ENCODE measurements at places on chromosomes 1 and 21.
A peak's percentile ranks its signal among the peaks of the same experiment; 100 is the strongest.

DNA sequence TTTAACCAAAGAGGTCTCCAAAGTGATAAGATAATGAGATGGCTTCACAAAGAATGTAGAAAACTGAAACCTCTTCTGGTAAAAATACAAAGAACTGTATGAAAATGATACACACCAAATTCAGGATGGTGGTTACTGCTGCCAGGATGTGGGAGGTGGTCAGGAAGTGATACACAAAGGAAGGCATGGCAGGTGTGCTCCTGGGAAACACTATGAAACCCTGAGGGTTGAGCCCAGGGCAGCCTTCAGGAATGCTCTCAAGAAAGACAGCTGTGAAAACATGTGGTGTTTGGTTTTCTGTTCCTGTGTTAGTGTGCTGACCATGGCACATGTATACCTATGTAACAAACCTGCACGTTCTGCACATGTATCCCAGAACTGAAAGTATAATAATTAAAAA is 109.3 kb downstream of the NTNG1 start:
- no peak for ATAC-seq

DNA sequence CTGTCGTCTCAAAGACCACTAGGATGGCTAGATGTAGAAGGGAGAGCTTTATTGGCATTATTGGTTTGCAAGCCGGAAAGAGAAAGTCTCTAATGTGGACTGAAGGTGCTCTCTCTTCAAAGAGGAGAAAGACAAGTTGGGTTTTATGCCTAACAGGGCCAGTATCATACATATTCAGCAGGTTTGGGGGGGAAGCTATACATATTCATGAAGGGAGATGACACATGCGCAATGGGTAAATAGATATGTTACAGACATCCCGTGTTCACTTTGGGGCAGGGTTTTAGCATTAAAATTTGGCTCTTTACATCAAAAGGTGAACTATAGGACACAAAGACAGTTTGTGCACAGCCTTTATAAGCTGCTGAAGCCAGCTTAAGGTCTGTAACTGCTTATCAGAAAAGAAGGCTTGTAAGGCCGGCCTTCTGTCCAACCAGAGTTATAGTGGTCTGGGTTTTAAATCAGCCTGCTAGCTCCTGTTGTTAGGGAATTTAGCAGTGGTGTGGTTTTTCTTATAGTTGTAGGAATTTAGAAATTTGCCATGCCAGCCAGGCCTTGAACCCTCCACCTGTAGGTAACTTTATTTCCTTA is 46.5 kb upstream of the LRRN2 start:
- no peak for ATAC-seq

DNA sequence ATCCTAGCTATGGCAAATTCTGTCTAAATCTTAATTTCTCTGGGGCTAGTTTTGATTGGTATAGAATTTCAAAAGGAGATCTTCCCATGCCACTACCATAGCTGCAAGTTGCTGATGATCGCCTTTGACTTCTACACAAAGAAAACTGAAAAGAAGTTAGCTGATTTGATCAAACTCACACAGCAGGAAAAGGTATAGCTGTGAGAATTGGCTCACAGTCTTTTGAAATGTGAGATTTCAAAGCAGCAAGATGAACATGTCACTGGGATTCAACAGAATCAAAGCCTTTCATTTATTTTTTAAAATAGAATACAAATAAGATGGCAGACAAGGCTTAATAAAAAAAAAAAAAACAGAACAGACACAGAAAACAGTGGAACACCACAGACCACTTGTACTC is 7.5 kb upstream of the RGS1 start:
- ATAC-seq: no peak

DNA sequence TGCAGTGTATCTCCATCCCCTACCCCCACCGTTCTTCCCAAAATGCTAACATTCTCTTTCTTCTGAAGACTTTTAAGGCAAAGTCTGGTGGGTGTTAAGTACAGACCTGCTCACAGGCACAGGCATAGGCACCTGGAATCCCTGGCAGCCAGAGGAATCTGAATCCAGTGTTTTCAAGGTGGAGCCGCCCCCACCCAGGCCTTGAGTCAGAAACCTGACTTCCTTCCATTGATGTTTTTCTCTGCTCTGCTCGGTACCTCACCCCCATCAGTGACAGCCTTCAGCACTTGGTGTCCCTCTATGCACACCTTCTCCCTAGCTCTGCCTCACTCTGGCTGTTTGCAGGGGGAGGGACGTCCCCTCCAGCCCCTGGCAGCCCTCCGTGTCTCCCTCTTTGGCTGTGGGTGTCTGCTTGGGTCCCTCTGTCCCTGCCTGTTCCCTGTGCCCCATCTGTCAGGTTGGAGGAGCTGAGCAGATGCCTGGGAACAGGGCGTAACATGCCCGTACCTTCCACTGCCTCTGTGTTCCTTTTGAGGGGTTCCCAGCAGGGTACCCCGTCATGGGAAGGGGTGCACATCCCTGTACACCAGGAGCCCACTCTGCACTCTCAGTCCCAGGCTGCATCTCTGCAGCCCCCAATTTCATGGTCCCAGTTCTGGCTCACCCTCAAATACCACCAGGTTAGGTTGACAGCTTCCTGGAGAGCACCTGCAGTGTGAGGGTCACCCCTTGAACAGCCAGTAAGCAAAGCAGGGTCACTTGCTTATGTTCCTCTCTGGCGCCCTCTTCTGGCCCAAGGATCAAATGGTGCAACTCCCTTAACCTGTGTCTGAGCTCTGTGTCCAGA is 6.7 kb downstream of the NCDN start:
- peak; percentile 71 for ATAC-seq

- ATAC-seq: no peak
These were observed 80.3 kb downstream of the LRIG2 start for GRCh38 chr1:113153116-113153803.

DNA sequence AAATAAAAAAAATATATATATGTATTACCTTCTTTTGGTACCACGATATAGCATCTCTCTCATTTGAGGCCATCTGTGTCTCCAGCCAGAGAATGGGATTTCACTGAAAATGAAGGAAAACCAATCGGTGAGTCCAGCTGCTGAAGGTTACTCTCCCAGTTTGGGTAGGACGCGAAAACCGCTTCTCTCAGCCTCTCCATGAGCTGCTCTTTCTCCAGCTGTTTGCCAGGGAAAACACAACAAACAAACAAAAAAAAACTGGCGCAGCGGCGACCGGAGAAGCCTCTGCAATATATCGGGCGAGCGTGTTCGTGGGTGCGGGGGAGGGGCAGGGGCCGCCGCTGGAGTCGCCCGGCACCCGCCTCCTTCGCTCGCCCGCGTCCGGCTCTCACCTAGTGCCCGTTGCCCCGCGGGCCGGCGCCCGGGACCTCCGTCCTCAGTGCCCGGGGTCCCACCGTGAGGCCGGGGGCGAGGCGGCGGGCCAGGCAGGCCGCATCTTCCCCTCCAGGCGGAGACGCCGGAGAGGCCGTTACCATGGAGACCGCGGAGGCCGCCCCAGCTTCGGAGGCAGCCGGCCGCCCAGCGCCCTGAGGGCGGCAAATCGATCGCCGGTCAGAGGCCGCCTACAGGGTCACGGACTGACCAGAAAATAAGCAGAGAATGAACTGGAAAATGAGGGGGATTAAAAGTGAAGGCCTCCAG is 504 bp downstream of the PHTF1 start:
- peak; percentile 56 for ATAC-seq

DNA sequence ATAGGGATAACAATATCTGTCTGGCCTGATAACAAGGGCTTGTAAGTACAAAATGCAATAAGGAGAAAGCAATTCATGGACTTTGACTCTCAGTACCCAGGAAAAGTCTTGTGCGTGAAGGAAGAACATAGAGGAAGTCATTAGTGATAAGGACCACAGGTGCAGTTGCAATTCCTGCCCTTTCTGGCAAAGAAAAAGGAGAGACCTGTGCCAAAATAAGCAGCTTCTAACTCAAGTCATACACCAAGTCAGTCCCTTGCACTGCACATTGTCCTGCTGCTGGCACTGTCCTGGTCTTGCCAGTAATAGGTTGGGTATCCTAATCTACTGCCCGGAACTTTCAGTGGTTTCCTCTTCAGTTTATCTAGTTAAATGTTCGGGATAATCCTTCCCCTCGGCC is 14.8 kb upstream of the SOD1 start:
- ATAC-seq: no peak

- no peak for ATAC-seq
These were observed 114.7 kb upstream of the IRF2BP2 start for GRCh38 chr1:234724516-234725176.

DNA sequence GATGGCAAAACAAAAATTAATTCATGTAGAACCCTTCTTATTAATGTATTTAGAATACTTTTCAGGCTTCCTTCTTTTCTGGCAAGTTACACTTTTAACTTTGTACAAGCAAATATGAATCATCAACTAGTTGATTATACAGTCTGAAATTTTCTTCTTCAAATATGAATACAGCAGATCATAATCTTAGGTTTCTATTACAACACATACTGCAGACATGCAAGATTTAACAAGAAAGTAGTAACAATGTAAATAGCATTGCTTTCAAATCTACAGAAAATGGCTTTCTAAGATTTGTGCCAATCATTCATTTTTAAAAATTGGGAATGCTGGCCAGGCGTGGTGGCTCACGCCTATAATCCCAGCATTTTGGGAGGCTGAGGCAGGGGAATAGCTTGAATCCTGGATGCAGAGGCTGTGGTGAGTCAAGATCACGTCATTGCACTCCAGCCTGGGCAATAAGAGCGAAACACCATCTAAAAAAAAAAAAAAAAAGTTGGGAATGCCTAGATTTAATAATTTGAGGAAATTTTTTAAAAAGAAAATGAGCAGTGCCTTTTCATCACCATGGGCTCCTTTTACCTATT is 68.4 kb upstream of the DPYD start:
- ATAC-seq: no peak

DNA sequence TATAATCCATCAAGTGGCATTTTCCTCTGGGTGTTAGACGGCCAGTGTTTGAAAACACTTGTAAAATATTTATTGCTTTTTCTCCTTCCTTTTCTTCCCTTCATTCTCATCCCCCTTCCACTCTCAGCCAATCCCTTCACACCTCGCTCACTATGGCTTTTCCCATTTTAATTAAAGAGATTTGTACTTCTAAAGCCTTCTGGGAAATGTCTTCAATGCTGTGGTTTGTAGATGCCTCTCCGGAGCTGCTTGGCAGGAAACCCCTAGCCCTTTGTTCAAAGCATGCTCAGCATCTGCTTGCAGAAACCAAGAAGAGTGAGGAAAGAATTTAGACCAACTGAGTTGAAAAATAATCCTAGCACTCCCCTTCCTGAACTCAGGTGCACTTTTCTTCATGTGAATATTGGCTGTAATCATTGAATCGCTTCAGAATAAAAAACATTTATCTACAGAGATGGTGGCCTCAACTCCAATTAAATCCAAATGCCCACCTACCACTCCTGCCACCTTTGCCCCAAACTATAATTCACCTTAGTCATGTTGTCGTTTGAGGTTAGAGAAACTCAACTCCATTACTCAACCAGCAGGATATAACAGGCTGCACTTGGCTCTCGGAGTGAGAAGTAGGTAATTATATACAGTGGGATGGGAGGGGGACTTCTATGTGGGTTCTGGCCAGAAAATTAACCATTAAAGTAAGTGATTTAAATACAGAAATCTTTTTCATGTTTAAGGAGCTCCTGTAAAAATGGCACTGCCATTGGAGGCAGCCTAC is 659.4 kb upstream of the CAMK1G start:
- no peak for ATAC-seq

DNA sequence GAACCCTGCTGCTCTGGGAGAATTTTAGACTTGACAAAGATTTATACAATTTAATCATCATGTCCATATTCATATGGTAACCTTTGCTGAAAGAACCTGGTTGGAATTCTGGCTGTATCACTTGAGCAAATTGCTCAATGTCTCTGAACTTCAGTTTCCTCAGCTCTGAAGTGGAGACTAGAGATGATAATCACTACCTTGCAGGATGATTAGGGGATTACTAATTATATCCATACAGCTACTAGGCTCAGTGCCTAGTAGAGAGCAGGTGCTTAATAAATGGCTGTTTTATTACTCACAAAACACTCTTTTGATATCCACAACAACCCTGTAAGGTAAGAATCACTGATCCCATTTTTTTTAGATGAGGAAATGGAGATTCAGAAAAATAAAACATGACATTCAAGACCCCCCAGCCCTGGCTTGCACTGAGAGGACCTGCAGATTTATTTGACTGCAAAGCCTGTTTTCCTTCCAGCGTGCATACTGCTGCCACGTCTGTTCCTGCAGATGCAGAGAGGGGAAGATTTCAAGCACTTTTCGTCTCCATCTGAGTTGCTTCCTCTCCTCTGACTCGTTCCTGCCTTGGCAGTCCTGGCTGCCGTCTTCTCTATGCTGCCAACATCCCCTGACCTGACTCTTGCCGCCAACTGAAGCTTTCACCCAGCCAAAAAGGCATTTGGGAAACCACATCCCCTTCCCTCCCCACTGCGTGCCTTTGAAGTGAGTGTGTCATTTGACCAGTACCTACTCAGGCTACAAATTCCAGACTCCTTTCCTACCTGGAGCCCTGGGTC is 203.0 kb downstream of the PLPP3 start:
- ATAC-seq: no peak

DNA sequence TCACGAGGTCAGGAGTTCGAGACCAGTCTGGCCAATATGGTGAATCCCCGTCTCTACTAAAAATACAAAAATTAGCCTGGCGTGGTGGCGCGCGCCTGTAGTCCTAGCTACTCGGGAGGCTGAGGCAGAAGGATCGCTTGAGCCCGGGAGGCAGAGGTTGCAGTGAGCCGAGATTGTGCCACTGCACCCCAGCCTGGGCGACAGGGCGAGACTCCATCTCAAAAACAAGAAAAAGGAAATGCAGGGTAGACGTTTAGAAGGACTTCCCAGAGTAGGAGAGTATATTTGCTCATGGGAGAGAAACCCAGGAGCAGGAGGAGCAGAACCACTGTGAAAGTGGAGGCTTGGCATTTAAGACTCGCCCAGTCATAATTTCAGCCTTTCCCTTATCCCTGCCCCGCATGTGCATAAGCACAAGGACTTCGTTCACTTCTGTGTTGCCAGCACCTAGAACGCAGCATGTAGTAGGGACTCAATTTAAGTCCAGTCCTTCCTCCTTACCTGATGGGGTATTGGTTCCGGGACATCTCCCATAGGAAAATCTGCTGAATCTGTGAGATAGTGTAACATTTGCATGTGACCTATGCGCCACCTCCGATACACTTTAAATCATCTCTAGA is 5.2 kb upstream of the MEF2D start:
- no peak for ATAC-seq

GRCh38 chr1:65198096-65198495 is 50.1 kb downstream of the AK4 start:
- ATAC-seq: no peak

Data from activated CD4-positive, CD25-positive, alpha-beta regulatory T cell treated with anti-CD3 and anti-CD28 coated beads, Interleukin-2, amount 50 U/mL, for 24 hours (primary cell).